Muscle of arm (tissue), 14 donors: ENCODE measurements at places on chromosomes 2 and 18. TPM values are rescaled to one million over a fixed set of nuclear protein-coding genes. Genes with fewer than 3 reads are reported as not detected.

SERPINB13 gene
- 12.3 TPM for polyA plus RNA-seq

- DNase-seq = no peak
These were observed 86.5 kb downstream of the PTGR3 start for GRCh38 chr18:75122334-75122958.

DNA sequence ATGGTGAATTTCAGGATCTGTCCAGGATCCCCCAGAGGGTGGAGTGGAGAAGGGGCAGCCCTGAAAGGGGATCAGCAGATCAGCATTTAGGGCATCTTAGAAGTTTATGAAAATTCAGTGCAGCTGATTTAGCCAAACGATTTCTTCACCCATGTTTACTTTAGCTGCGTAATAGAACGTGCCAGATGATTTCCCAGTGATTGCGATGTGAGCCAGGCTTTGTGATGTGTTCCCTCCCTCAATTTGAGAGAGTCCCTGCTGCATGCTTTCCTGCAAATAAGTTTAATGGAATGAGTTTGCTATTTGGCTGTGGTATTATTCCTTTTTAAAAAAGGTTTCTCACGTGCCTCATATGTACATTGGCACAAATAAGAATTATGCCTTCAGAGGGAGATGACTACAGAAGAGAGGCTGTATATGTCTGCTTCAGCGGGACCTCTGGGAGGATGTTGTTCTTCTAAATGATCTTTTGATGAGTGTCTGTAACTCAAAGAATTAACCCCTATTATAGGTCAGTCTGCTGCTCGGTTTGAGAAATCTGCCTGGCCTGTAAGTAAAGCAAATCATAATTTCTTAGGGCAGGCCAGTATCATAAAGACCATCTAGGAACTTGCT is 111.9 kb downstream of the MRO start:
- DNase-seq = no peak

RESP18 gene
- polyA plus RNA-seq = not detected

C1QL2 gene
- not detected for polyA plus RNA-seq

DNA sequence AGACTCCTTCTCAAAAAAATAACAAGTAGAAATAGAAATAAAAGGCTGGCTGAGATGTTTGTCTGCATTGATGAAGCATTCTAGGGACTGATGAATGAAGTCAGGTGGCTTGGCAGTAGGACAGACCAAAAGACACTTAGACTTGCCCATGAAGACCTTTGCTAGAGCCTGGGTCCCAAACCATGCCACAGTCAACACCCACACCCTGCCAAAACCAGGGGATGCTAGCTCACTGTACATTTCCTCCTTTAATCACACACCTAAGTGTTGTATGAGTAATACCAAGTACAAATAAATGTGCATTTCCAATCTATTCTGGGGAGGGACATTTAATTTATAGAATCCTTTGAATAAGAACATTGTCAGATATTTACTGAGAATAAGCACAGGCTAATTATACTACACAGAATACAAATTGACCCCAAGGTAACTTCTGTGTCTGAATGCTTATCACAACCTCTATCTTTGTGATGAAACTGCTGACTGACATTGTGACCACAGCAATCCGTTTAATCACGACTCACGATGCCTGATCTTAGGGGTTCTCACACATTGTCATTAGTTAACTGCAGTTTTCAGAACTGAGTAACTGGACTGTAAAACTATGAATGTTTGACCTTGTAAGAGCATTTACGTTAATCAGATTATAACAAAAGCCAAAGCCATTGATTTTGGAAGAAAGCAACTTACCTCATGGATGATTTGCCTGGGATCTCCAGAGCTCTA is 10.5 kb upstream of the NOL10 start:
- no peak for DNase-seq

GRCh38 chr2:134217924-134218323 is 35.9 kb upstream of the MGAT5 start:
- DNase-seq = no peak

DNA sequence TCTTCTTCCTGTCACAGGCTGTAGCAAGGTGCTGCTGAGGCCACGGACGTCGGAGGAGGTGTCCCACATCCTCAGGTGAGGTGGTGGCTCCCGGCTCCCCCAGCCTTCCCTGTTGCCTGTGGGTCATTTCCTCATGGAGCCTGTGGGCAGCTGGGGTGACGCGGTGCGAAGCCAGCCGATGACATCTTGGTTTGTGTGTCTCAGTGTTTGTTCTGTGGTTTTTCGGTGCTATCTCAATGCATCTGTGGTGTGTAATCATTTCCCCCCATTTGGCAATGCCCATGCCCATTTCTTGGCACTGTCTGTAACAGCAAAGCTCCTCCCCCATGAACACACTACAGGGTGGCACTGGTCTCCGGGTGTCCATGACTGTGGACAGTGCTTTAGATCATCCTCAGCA is 6.6 kb downstream of the D2HGDH start:
- no peak for DNase-seq

DNA sequence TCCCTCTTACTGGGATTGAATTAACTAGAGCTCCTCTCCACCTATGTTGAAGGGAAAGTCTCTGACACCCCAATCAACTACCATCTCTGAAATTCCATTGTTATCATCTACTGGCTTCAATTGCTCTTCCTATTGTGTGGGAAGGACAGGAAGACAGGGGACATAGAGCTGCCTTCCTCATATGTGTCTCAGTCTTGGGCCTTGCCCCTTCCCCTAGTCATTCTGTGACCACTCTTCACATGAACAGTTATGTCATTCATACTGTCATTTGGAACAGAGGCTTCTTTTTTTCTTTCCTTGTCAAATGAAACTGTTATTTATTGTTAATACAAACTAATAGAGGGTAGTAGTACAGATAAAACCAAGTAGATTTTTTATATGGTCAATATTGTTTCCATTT is 69.6 kb upstream of the EMILIN2 start:
- no peak for DNase-seq

DNA sequence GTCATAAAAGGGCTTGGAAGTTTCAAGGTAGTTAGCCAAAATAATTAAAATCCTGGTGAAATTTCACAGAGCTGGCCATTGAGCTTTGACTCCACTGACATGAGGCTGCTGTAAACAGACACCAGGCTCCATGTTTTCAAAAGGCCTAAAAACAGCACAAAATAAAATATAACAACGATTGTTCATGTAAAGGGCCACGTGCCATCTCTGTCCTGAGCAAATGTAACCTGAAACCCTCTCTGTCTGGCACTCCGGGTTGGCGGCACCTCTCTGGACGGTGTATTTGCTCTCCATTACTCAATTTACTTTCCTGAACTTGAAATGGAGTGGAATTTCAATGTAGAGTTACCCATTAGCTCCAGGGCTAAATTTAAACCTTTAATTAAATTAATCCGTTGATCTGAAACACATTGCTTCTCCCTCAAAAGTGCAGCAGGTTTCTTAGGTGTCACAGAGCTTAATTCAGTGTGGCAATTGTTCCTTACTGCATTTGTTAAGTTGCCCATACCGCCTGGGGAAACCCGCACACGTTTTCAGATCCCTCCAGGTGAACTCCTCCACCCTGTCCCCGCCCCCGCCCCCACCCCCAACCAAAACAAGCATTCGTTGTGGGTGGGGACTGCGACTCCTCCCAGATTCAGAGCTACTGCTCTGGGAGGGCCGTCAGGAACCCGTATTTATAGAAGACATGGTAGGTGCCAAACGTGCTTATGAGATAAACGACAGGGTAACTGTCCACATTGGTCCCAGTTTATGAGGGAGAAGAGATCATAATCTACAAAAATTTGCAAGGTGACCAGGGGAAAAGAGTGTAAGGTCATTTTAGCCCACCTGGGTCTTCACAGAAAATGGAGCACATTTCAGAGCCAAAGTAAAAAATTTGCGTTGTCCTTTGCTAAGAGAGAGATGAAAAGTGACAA is 1.2 kb upstream of the CABLES1 start:
- no peak for DNase-seq

DNA sequence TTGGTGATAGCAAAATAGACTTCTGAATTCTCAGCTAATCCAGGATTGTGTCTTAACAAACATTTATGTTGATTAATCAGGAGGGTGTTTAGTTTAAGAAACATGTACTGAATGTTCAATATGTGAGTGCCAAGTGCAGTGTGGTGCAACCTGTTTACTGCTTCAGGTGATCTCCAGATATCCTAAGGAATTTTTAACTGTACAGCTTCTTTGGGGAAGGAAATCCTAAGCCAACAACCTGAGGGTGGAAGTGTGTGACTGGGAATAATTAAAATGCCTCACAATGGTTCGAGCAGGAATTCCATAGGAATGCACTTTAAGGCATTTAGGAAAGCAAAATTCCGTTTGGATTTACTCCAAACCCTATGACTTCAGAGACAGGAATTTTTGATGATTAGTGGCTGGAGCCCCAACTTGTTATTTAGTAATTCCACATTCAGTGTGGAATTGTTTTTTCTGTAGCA is 16.4 kb downstream of the CRIM1 start:
- DNase-seq = no peak

GRCh38 chr2:10530607-10531239 is 82.6 kb upstream of the ODC1 start:
- no peak for DNase-seq

DNA sequence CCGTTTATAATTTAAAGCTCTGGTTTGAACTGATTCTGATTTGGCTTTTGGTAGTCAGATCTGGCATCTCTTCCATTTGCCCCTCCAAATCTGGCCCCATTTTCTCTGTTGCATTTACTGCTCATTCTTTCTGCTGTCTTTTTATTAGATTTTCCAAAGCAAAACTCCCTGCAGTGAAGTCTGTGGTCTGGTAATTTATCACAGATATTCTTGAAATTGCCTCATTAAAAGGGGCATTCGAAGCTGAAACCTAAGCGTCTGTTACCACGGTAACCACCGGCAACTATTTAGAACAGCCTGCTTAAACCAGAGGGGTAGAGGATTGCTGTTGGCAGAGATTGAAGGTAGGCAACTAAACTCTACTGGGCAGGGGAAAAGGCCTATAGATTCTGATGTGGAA is 111.5 kb upstream of the UPP2 start:
- no peak for DNase-seq

- no peak for DNase-seq
These were observed 120.9 kb downstream of the MMADHC start for GRCh38 chr2:149466635-149467034.

- no peak for DNase-seq
These were observed 611 bp downstream of the ZNF512 start for GRCh38 chr2:27583390-27583915.

CHRND gene
- 131 TPM for polyA plus RNA-seq

- no peak for DNase-seq
These were observed 768.9 kb upstream of the CDH7 start for GRCh38 chr18:64981915-64982314.

- DNase-seq = no peak
These were observed 16.6 kb downstream of the ME2 start for GRCh38 chr18:50895350-50896045.

DNA sequence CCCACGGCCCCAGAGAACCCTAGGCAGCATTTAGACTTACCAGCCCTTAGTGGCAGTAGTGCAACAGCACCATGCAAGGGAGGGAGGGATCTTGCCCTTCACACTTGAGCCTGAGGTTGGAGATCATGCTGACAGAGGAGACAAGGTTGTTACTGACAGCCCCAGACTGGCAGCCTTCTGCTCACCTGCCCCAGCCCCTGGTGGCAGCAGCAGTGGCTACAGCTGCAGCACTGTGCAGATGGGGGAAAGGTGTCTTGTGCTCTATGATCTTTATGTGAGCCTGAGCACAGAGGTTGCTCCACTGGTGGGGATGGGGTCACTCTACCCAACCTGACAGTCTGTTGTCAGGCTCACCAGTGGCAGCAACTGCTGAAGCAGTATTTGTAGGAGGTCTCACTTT is 501.2 kb upstream of the LRRTM4 start:
- no peak for DNase-seq

NT5DC4 gene
- polyA plus RNA-seq = not detected

GRCh38 chr18:48623468-48624235 is 84.8 kb downstream of the CTIF start:
- no peak for DNase-seq

TMEM247 gene
- polyA plus RNA-seq = not detected

DNA sequence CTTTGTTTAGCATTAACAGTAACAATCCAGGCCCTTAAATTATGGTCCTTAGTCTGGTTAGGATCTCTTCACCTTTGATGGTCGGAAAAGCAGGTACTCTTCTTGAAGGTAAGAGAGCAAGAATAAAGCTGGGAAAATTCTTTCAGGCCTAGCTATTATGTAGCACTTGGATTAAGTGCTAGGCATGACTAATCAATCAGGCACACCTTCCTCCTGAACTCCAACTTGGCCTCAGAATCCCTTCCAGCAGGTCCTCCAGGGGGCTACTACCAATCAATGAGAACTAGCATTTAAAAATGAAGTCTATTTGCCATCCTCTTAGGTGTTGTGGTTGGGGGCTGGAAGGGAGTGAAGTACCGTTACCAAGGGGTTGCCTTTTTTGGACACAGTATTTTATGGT is 3.7 kb downstream of the SMYD1 start:
- no peak for DNase-seq

ASAP2 gene
- 19.3 TPM for polyA plus RNA-seq

DNA sequence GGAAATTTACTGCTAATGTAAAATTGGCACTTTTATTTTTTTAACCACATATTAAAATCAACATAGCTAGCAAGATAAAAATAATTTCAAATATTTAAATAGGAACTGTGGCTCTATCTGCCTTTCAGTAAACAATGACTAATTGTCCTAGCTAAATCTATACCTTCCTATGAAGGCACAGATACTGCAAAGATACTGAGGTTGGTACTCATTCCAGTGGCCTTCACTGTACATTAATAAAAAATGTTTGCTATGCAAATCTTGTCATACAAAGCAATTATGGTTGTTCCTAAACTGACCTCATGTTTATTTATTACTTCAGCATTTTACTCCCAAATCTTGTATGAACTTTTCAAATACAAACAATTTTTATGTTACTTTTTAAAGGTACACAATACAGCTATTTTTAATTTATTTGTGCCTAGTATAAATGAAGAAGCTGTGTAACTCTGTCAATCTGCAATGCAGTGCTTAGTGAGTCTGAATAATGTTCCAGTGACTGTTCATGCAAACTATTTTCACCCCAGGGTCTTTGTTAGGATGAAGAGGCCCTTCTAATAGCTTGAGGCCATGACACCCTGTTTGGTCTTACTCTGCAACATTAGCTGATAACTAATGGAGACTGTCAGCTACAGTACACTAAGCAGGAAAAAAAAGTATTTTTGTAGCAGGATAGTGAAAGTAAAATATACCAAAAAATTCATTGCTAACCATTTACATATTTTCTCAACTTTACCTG is 9.3 kb upstream of the ERBB4 start:
- no peak for DNase-seq

DNA sequence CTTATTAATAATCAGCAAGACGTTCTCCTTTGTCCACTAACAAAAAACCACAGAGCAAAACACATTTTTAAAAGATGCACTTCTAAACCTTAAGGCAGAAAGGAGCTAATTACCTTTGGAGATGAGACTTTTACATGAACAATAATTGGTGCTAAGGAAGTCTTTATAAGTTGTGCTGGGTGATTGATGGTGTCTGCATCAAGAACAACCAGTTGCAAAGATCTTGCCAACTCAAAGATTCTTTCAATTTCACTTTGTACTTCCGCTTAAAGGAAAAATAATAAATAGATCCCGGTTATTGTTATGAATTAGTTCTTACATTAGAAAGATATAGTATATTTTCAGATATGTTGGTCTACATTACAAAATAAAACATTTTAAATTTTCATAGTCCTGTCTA is 26.9 kb upstream of the ARL5A start:
- no peak for DNase-seq

GRCh38 chr18:34807106-34807796 is 97.2 kb downstream of the DTNA start:
- DNase-seq = no peak
